Right renal cortex interstitium (tissue), 3 donors: ENCODE measurements at places on chromosomes 5 and 9. TPM values are rescaled to one million over a fixed set of nuclear protein-coding genes. Genes with fewer than 3 reads are reported as not detected.

Gene GDF9
- polyA plus RNA-seq = 2.0 TPM

Gene SPATA31A3
- polyA plus RNA-seq = not detected

Gene IFNA2
- not detected for polyA plus RNA-seq

Gene ALDOB
- polyA plus RNA-seq = 923 TPM

Gene CNOT6
- polyA plus RNA-seq = 57.3 TPM

Gene CBY3
- polyA plus RNA-seq = 0.28 TPM

Gene ATP10B
- polyA plus RNA-seq = 0.18 TPM

Gene OR1Q1
- not detected for polyA plus RNA-seq

Gene IRX4
- polyA plus RNA-seq = 0.61 TPM

Gene NAIF1
- polyA plus RNA-seq = 9.5 TPM
